Stimulated activated CD4-positive, alpha-beta T cell treated with anti-CD3 and anti-CD28 coated beads, TNF-alpha, amount 100 ng/mL, for 1 hour (primary cell): ENCODE measurements at places on chromosomes 13 and 19.

GRCh38 chr19:35357867-35358573, at the start of gene FFAR3:
Gene FFAR3, plus strand, starts transcription at chr19:35358460. Its CDS starts 431 bp downstream, at chr19:35358891.
- DNase-seq, result no peak

GRCh38 chr19:8665468-8666213, 33.0 kb downstream of the ACTL9 start:
- no peak for DNase-seq

GRCh38 chr19:54392105-54392504, 23.2 kb upstream of the TTYH1 start:
- DNase-seq, result no peak

DNA sequence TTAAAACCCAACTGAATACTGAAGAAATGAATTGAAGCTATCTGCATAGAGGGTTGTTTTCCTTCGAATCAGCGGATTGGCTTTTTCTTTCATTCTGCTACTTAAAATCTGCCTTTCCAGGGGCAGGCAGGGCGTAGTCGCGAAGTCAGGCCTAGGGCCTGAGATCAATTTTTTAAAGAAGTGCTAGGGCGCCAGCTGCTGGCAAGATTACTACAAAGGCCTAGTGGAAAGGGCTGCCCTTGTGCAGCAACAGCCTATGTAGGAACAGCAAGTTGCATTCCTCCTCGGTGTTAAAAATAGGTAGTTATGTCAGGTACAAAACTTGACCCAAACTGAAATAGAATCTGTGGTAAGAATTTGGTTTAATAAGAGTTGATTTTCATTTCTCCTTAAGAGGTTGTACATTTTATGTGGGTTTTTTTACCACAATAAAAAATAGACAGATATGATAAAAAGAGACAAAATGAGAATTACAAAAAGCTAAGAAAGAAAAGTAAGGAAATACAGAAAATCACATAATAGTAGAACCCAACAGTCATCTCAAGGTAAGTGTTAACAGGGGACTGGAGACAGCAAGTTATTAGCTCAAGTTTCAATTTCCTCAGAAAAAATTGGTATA, 9.5 kb upstream of the URAD start:
- no peak for DNase-seq

DNA sequence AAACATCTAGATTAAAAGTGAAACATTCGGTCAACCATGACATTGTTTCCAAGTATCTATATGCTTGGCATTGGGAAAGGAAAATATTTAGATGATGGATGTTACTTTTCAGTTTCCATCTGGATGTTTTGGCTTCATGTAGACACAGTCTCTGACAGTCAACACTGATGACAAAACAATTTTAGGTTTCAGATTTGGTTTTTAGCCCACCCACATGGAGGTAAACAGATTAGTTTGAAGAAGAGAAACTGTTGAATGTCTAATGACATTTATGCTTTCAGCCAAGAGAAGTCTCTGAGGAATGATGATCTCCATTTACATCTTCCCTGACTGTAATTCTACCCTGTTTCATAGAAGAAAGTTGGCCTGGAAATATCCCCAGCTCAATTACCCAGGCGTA, 379.1 kb downstream of the SLITRK6 start:
- no peak for DNase-seq

DNA sequence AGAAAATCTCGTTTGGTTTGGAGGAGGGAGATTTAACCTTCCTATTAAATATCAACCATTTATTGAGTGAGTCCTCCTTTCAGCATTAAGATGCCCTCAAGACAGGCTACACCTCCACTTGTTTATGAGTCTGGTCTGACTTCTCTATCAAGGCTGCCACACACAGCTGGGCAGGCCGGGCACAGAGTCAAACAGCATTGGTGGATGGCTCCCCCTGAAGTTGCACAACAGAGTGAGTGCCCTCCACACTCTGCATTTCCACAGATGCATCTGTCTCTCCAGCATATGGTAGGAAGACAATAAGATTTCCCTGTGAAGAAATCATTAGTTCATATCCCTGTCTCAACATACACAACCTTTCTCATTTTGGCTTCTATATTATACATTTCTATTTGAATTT, 31.4 kb downstream of the PHF11 start:
- no peak for DNase-seq

DNA sequence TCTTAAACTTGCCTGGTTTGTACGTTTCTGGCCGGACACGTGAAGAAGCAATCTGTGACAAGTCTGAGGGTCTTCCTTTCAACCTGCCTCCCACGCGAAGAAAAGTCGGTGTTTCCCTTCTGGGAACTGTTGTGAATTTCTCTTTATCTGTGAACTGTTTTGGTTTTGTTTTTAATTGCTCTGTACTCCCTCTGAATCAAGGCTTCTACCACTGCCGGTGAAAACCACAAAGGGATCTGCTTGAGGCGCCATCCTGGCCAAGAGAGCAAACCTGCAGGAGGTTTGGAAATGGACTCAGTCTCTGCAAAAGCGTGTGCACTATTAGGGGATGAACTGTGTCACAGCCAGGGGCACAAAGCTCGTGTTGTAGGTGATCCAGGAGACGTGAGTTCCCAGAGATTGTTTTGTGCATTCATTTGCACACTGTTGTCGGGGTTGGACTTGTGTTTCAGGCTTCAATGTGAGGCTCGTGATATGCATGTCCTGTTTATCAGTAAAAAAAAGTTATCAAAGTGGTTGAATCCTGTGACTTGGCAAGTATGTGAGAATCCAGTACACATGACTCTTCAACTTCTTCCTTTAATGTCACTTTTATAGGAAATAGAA, 9.7 kb downstream of the SIGLEC8 start:
- no peak for DNase-seq

DNA sequence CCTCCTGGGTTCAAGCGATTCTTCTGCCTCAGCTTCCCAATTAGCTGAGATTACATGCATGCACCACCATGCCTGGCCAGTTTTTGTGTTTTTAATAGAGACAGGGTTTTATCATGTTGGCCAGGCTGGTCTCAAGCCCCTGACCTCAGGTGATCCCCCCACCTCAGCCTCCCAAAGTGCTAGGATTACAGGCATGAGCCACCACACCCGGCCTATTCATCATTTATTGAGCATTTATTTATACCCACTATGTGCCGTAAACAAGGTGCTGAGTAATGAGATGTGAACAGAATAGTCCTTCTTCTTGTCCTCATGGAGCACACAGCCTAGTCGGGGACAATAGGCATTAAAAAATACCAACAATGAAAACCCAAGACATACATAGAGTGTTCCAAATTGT, 25.6 kb downstream of the ACTN4 start:
- no peak for DNase-seq

DNA sequence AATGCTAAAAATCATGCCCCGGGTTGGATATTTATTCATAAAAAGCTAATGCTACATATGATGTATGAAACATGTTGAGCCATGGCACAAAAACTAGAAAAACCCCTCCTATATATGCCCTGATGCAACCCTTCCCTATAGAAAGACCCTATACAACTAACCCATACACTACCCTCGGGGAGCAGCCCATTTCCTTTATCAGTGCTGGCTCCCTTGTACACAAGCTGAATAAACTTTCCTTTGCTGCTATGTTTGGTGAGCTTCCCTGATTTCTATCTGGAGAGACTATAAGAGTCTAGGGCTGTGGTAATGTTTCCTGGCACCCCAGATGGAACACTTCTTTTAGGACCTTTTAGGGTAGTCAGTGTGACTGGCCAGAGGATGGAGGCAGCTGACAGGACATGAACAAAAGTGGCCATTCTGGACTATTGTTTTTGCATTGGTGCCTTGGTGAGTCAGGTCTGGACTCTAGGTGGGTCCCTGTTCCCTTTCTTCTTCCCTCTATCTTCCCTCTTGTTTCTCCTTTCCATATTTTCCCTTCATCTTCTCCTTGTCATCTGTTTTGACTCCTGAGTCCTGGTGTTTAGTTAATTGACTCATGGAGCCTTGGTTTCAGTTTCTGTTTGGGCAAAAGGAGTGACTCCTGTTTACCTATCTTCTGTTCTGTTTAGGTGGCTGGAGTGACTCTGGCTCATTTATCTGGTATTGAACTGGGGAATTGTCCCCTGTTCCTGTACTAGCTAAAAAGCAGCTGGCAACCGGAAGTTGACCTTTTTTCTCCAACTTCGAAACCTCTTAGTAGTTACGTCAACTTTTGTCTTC, 1321.8 kb upstream of the PCDH9 start:
- no peak for DNase-seq

- DNase-seq, result no peak
Measured at GRCh38 chr13:102369302-102369701, 32.5 kb downstream of the FGF14 start.

DNA sequence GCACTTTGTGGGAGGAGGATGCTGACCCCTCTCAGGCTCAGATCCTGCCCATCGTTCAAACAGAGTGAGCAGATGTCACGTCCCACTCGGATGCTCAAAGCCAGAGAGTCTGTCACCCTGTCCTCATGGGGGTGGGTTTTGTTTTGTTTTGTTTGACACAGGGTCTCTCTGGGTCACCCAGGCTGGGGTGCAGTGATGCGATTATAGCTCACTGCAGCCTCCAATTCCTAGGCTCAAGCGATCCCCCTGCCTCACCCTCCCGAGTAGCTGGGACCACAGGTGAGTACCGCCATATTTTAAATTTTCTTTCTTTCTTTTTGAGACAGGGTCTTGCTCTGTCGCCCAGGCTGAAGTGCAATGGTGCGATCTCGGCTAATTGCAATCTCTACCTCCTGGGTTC, 4.0 kb downstream of the ADGRE2 start:
- no peak for DNase-seq

DNA sequence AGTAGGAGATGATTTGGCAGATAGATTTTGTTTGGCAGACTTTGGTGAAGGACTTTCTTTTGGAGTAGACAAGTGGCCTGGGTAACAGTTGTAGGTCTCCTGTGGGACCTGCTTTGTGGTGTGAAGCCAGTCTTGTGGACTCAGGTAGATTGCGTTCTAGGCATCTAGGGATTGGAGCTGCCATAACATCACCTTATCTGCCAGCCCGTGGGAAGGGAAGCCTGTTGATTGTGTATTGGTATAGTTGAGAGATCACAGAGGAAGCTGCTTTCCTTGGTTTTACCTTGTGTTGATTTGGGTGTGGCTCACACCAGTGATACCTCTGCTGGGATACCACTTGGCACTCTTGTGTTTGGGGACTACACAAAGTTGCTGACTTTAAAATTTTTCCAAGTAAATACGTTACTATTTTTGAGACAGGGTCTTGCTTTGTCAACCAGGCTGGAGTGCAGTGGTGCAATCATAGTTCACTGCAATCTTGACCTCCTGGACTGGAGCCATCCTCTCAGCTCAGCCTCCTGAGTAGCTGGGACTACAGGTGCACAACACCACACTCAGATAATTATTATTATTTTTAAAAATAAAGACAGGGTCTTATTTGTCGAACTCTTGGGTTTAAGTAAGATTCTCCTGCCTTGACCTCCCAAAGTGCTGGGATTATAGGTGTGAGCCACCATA, 7.8 kb downstream of the HNRNPM start:
- no peak for DNase-seq
